ENCODE measurements at places on chromosomes 1 and 21. TPM values are rescaled to one million over a fixed set of nuclear protein-coding genes. Genes with fewer than 3 reads are reported as not detected.

Gene CATSPERE
- total RNA-seq = 1.3 TPM

Gene ARHGAP30
- 7.9 TPM for total RNA-seq

Gene HPCA
- not detected for total RNA-seq

Gene PKN2
- 47.0 TPM for total RNA-seq

Gene KCNJ6
- total RNA-seq = not detected
